Kasumi-1 (cell line): ENCODE measurements at places on chromosomes 5 and 9.

GRCh38 chr5:171808951-171809350 lies 23.3 kb downstream of the SMIM23 start:
- no peak for DNase-seq

DNA sequence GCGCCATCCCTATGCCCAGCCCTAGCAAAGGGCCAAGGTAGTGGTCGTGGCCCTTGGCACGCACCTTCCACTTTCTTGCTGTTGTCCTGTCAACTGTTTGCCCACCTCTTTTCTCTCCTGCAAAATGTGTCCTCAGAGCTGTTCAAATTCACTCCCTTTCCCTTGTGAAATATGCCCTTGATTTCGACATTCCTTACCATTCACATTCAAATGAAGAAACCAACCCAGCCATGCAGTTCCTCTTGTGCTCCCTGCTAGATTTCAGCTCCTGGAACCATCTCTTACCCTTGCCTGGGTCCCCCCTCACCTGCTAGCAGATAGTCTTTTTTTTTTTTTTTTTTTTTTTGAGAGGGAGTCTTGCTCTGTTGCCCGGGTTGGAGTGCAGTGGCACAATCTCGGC lies 19.6 kb upstream of the HRH2 start:
- peak; percentile 49 for DNase-seq

DNA sequence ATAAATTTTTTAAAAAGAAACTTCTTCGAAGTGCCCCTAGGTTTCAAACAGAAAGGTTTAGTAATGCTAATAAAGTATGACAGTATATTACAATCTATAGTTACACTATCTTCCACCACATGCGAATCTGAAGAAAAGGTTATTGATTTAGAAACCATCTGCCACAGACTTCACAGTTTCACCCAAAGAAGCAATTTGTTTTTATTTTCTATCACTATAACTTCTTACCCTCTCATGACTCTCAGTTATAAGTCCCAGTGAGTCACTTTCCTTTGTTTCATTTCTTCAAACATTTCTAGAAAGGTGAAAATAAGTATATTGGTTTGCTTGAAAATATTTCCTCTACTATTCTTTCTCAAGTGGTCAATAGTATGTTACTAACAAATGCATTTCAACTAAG lies 93.6 kb downstream of the MCTP1 start:
- DNase-seq: no peak

- no peak for DNase-seq
Observed at GRCh38 chr9:89670114-89670513, 65.3 kb downstream of the GADD45G start.

DNA sequence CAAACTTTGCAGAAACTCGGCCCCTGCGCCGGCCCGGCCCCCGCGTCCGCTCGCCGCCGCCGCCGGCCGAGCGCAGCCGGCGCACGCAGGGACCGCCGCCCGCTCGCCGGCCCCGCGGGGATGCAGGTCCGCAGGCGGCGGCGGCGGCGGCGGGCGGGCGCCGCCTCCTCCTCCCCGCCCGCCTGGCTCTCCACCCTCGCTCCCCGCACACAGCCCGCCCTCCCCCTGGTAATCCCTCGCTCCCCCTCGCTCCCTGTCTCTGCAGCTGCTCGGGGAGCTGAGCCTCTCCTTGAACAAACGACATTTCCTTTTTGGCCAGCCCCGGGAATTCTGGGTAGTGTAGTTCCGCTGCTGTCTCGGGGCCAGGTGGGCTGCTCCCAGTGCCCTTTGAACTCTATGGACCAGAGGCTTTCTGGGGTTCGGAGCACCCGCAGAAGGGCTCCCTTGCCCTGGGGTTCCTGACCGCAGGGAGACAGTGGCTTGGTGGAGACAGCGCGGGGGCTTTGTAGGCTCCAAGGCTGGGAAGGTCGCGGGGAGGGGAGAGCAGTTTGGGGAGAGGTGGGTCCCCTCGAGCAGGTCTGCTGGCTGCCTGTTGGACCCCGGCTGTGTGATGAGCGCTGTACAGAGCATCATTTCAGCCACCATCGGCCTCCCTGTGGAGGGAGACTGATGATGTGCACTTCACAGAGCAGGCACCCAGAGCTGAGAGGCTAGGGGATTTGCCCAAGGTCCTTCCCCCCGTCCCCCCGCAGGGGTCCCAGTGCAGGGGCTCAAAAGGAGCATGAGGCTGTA lies 1.8 kb upstream of the FAM78A start:
- peak; percentile 84 for DNase-seq

DNA sequence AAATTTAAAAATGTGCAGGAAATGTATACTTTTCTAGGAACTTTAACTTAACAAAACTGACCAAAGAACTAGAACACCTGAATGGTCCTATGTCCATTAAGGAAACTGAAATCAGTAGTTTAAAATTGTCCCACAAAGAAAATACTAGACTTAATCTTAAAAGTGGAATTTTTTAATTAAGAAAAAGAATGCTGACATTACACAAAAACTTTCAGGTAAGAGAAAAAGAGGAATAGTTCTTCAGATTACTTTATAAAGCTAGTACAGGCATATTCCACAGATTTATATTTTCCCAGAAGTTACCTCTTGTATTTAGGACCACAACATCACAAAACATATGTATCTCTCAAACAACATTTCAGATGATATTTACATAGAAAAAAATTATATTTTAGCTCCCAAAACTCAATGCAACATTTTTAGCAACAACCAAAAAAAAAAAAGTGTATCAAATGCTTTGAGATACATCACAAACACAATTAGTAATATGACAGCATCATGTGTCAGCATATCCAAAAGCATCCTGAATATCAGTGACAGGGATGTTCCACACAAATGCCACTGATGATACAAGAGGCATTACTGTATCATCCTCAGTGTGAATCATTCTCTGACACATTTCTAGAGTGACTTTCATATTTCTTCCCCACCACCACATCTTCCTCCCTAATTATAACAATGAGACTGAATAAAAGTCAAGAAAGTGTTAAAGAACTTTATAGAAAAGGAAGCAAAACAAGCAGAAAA lies 264.0 kb downstream of the EPB41L4A start:
- DNase-seq: no peak

- DNase-seq: no peak
Observed at GRCh38 chr9:92522983-92523970, 12.5 kb downstream of the ECM2 start.

DNA sequence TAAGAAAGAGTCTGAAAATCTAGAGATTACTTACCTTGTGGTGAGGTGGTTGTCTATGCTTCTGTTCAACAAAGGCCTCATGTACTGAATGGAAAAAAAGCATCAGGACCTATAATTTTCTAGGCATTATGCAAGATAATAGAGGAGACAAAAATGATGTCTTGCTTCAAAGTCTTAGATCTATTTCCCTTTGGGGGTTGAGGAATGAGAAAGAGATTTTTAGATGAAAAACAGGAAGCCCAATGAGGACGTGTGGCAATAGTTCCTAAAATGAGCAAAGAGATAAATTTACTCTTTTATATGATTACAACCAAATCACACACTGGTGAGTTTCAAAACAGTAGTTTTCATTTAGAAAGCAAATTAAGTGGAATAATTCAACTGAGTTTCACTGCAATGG lies 99.5 kb downstream of the GHR start:
- no peak for DNase-seq

DNA sequence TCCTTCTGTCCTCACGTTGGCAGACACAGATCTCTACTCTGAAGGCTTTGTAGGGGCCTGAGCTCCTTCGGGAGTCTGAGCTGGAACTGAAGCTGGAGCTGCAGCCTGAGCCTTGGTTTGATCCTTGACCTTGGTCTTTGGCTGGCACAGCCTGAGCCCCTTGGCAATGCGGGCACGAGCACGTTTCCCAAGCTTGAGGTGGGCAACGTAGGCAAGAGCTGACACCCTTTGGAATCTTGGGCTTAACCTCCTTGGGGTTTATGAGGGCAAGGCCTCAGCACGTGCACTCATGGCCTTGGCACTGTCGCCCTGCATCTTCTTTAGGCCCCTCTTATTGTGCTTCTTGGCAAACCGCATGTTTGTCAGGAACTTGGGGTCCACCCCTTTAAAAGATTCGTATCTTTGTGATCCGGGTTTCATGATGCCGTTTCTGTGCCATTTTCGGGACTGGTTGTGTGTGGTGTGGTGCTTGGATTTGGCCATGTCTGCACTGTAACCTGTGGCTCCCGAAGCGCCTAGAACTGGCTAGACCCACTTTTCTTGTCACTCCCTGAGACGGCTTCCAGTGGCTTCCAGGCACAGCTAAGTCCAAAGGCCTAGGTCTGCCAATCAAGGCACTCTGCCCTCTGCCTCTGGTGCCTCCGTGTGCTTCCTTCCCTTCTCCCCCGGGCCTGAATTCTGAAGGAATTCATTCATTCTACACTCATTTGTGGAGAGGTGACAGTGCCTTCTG lies 1.4 kb downstream of the SUSD1 start:
- no peak for DNase-seq

DNA sequence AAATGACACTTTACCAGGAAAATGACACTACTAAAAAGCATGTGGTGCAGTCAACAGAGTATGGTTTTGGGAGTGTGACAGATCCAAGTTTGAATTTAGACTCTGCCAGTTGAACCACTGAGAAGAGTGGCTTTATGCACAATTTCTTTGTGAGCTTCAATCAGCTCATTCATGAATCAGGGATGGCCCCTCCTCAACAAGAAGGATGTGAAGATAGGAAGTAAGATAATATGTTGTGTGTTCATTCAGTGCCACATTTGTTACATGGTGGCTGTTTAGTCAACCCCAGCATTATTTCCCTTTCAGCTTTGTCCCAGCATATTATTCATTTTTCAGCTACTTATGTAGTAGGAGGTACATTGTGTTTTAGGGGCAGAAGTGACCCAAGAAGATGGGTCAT lies 140.1 kb downstream of the TLE4 start:
- no peak for DNase-seq

DNA sequence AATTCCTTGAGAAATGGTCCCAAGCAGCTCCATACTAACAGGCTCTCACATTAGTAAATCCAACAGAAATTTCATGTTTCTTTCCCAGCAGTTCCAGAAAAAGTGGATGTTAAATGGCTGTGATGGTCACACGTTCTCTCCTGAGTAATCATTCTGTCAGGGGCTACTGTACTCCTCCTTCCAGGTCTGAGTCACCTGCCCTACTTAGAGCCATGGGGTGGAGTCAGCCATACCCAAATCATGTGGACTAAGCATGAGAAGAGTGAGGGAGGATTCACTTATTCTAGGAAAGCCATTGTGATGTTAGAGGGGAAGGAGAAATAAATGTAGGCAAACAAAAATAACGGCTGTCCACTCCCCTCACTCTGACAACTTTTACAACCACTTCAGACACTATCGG lies 547.2 kb downstream of the CSNK1G3 start:
- no peak for DNase-seq

- DNase-seq: no peak
Observed at GRCh38 chr5:17912794-17913193, 278.5 kb downstream of the TAF11L14 start.

DNA sequence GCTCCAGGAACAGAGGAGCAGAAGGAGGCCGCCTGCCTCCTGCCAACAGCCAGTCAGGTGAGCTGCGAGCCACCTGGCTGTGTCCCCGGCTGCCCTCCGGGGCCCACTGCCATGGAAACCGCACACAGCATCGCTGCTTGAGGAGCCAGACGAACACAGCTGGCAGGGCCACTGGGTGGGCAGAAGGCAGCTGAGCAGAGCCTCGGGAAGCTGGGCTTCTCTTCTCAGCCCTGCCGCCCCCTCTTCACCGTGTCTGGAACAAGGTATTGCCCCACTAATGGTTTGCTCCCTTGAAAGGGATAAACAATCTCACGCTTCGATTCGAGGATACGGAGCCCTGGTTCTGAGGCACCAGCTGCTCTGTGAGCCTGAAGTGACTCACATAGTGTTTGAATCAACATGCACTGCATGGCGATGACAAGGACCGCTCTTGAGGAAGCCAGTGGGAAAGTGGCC lies 63.7 kb upstream of the RUFY1 start:
- DNase-seq: no peak

GRCh38 chr5:50325237-50325832 lies 115.8 kb downstream of the EMB start:
- DNase-seq: peak; percentile 76
